ENCODE measurements at places on chromosomes 16 and 17. TPM values are rescaled to one million over a fixed set of nuclear protein-coding genes. Genes with fewer than 3 reads are reported as not detected.

Gene ZNF689
- 12.3 TPM for total RNA-seq

Gene CDRT15
- total RNA-seq = not detected

Gene ANKRD40CL
- not detected for total RNA-seq

Gene CACNB1
- total RNA-seq = 7.1 TPM

Gene HSPB9
- not detected for total RNA-seq

Gene TRPV2
- total RNA-seq = 3.8 TPM

Gene KRT40
- total RNA-seq = not detected

Gene C16orf96
- total RNA-seq = not detected

Gene PEMT
- 87.2 TPM for total RNA-seq

Gene SHISA9
- total RNA-seq = 32.8 TPM

Gene HBA1
- not detected for total RNA-seq

Gene FOXL1
- 9.0 TPM for total RNA-seq

Gene KRTAP16-1
- not detected for total RNA-seq

Gene SAMD14
- 14.7 TPM for total RNA-seq

Gene PYY
- 0.48 TPM for total RNA-seq

Gene TOM1L2
- total RNA-seq = 17.7 TPM

Gene PIK3R5
- 1.7 TPM for total RNA-seq

Gene LRRC37A2
- total RNA-seq = 6.3 TPM

Gene CIITA
- total RNA-seq = 0.04 TPM

Gene KRTAP9-7
- total RNA-seq = not detected

Gene NPIPA8
- not detected for total RNA-seq

Gene KRTAP4-5
- total RNA-seq = not detected

Gene RRAD
- total RNA-seq = 36.8 TPM

Gene CYLD
- total RNA-seq = 21.5 TPM

Gene KRTAP4-1
- not detected for total RNA-seq
